ENCODE measurements at places on chromosomes 12 and 14.

- no peak for DNase-seq
Observed at GRCh38 chr14:42719391-42719790, 1112.7 kb downstream of the LRFN5 start.

DNA sequence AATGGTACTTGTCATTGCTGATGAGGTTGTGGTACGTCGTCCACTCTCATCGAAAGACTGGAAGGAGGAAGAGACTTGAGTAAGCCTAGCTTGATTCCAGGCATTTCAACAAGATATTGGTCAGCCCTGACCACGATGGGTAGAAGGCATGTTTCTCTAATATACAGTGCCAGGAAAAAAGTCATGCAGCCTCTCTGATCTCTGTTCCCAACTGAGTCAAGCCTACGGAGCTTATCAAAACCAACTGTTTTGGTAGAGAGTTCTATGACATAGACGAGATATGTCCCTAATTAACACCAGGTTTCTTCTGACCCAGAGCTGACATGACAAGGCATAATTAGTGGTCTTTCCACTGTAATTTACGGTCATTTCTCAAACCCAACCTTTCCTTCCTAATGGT is 58.5 kb downstream of the NIN start:
- no peak for DNase-seq

DNA sequence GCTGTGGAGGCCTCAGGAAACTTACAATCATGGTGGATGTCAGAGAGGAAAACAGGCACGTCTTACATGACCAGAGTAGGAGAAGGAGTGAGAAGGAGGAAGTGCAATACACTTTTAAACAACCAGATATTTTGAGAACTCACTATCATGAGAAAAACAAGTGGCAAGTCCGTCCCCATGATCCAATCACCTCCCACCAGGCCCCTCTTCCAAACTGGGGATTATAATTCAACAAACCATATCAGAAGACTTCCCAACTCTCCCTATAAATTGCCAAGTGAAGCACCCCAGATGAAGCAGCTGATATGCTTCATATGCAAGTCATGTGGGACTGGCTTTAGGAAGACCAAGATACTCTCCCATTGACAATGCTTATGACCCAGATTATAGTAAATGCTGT is 11.6 kb upstream of the ACSM4 start:
- DNase-seq: no peak

DNA sequence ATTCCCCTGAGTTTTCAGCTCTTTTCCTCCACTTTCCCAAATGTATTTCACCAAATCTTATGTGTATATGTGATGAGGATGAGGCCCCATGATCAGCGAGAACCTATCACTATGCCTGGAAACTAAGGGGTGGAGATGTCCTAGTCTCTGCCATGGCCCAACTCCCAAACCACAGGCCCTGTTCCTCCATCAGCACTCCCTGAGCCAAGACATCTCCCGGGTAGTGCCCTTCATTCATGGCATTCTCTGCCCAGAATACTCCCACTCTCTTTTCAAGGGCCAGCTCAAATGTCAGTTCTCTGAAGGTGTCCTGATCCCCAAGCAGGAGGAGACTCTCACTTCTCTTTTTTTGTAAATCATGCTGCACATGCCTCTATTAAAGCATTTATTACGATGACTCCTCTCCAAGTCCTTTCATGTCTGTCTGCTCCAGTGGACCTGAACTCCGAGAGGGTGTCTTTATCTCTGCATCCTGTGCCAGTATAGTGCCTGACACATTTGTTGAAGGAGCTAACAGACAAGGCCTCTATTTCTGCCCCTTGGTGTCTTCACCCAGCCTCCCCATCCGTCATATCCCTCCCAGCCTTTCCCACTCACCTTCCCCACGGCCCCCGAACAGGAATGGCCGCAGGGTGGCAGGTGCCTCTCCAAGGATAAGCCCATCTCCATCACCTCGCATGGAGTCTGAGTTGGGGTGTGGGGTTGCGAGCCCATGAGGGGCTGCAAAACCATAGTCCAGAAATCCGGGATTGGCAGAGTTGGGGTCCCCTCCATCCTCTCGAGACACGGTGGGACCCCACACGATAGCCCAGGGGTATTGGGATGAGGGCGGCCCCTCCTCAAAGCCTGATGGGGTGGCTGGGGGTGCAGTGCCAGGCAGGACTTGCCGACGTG is 3.7 kb downstream of the PIANP start:
- no peak for DNase-seq

- DNase-seq: no peak
Observed at GRCh38 chr14:76509311-76509710, 133.4 kb downstream of the ESRRB start.

DNA sequence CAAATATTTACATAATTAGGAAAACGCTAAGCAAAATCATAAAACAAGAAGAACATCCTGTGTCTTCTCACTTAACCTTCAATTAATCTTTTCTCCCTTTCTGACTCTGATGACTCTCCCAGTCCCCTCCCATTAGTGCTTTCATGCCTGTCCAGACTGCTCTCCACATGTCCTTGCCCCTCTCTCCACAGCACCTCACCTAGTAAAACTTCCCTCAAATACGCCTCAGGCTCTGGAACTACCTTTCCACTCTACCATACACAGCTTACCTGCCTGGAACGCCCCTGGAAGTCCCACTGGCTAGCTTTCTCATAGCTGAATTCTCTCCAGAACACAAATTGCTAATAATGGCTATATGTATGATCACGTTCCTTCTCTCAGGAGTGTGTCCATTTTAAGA is 44.7 kb downstream of the SLC5A8 start:
- no peak for DNase-seq

GRCh38 chr12:48296586-48297282 is 54.0 kb downstream of the ZNF641 start:
- no peak for DNase-seq

GRCh38 chr12:41188058-41188840 is at the start of gene PDZRN4:
PDZRN4 (plus strand) TSS chr12:41188320.
- no peak for DNase-seq

- DNase-seq: no peak
Observed at GRCh38 chr12:65637774-65638173, 186.5 kb upstream of the HMGA2 start.

DNA sequence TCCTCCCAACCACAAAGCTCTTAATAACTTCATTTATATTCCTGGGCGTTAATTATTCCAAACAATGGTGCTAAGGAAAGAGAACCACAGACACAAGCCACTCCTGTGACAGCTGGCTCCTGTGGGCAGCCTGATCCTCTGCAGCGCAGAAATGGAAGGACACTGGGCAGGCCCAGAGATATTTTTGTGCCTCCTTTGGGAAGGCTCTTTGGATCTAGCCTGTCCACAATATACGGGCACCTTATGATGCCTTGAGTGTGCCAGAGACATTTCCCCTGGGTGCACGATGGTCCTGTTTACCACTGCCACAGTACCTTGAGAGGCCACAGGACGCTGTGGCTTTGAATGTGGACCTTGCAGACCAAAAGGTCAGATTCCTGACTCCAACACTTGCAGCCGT is 2.1 kb downstream of the ASB2 start:
- no peak for DNase-seq

- no peak for DNase-seq
Observed at GRCh38 chr12:11920231-11920630, 150.5 kb upstream of the BCL2L14 start.

DNA sequence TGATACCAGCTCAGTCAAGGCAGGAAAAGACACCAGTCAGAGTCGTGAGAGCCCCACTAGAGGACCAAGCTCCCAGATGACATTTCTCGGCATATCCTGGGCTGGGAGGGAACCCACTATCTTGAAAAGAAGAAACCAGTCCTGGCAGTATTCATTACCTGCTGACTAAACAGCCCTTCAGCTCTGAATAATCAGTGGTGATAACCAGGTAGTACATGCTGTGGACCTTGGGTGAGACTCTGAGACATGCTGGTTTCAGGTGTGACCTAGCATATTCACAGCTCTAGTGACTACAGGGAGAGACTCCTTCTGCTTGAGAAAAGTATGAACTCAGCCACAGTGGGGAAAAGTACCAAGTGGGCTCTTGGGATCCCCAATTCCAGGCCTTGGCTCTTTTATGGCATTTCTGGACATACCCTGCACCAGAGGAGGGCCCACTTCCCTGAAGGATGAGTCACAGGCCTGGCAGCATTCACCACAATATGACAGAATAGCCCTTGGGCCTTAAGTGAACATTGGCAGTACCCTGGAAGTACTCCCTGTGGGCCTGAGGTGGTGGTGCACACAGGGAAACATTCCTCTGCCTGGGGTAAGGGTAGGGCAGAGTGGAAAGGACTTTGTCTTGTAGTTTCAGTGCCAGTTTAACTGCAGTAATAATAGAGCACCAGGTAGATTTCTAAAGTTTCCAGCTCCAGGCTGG is 82.6 kb upstream of the SLC38A4 start:
- DNase-seq: no peak

GRCh38 chr12:95319694-95320331 is 102.2 kb downstream of the VEZT start:
- no peak for DNase-seq

DNA sequence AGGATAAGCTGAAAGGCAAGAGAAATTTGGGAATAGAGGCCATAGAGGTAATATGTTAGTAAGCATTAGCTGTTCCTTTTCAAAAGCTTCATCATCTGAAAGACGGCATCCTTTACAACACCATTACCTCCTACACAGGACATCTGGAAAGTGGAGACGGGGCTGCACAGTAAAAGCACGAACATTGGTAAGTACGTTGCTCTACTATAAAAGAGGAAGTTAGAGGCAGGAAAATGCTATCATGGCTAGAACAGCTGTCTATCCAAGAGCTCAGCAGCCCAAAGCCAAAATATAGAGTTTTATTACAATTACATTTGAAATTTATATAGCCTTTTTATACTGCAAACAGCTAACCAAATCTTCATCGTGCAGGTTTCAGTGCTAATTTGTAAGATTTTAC is 172.3 kb upstream of the GRIP1 start:
- DNase-seq: no peak

DNA sequence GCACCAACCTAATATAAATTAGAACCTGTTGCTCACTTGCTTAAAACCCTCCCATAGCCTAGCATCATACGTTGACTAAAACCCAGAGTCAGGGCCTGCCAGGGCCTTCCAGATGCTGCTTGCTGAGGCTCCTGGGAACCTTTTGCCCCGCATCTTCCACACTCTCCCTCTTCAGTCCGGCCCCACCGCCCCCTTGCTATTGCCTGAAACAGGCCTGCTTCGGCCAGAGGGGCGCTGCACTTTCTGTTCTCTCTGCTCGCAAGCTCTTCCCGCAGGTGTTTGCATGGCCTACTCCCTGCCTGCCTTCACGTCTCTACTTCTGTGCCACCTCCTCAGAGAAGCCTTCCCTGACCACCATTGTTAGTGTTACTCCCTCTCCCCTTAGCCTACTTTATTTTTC is 13.7 kb upstream of the TCTN2 start:
- DNase-seq: no peak

GRCh38 chr12:112046003-112046402 is 32.8 kb downstream of the ERP29 start:
- no peak for DNase-seq

GRCh38 chr12:12909228-12909994 is 18.0 kb downstream of the GPRC5A start:
- DNase-seq: no peak

- no peak for DNase-seq
Observed at GRCh38 chr12:3222306-3222705, 145.1 kb downstream of the TSPAN9 start.

DNA sequence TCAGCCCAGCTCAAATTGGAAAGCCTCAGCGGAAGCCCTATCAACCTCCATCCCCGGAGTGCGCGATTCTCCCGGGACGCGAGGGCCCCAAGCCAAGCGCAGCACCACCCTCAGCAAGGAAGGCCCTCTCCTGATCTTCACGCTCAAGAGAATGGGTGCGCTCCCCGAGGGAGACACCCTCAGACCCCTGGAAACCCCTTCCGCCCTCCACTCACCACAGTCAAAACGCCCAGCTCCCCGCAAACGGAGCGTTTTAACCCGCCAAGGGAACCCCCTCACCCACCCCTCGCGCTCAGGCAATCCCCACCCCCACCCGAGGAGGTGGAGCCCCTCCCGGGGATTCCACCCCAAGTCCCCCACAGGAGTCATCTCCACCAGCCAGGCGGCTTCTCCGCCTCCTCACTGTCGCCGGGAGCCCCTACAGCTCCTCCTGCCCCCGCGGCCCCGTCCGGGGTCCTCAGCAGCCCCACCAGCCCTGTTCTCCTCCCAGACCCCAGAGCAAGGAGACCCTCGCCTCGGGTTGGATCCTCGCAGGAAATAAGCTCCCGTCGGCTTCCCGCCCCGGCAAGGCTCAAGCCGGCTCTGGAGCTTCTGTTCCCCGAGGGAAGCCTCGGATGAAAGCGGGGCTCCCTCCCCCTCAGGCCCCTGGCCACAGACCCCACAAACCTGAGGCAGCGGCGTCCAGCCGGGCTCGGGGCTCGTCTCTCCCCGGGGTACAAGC is 507 bp downstream of the BAZ2A start:
- DNase-seq: no peak

DNA sequence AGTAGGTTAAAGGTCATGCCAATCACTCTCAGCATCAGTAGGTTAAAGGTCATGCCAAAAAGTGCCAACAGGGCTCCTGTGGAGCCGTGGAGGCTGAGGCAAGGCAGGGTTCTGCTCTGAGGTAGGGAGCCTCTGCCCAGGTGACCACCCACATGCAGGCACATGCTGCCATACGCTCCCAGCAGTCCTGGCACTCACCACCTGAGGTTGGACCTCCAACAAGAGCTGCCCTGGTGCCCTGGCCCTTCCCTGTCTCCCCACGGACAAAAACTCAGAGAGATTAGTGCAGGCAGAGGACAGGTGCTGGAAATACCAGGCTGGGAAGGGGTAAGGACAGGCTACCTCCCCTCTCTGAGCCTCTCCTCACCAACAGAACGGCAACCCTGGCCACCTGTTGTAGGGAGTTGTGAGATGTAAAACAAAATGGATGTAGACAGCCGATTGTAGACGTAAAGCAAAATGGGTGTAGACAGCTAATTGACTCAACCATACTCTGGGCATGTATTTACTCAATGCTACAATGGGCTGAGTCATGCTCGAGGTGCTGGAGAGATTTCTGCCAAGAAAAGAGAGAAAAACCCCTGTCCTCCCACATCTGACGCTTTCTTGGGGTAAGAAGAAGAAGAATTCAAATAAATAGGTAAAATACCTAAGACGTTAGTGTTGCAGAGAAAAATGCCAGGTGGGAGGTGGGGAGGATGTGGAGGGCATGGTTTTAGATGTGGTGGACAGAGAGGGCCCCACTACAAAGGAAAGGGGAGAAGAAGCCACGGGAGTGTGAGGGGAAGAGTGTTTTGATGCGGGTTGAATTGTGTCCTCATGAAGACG is 32.4 kb downstream of the LTBP2 start:
- DNase-seq: no peak
